Activated naive CD8-positive, alpha-beta T cell treated with anti-CD3 and anti-CD28 coated beads, Interleukin-2, amount 50 U/mL, for 24 hours (primary cell): ENCODE measurements at places on chromosomes 16 and 17.

DNA sequence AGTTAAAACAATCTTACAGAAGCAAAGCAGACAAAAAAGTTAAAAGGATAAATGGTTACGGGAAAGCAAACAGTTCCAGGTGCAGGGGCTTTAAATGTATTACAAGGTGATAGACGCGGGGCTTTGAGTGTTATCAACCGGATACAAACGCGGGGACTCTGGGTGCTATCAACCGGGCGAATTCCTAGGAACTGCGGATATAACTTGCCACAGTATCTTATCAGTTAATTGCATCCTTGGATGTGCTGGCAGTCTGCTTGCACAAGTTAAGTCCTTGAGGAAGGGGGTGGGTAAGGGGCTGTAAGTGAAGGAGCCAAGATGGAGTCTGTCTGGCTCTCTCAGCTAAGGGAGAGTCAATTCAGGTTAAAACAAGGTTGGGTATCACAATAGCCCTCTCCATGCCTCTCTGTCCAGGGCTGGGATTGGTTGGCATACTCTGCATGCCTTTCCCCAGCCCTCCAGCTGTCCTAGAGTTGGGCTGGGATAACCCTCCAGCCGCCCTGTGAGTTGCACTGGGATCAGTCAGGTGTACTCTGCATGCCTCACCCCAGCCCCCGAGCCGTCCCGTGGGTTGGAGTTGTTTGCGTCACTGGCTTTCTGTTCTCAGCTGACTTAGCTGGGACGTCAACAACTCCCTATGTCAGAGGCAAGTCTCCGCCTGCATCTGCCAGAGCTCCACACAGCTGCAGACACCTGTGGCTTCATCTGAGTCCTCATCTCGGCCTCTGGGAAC, 40.9 kb downstream of the TMEM235 start:
- DNase-seq, result peak; percentile 49

DNA sequence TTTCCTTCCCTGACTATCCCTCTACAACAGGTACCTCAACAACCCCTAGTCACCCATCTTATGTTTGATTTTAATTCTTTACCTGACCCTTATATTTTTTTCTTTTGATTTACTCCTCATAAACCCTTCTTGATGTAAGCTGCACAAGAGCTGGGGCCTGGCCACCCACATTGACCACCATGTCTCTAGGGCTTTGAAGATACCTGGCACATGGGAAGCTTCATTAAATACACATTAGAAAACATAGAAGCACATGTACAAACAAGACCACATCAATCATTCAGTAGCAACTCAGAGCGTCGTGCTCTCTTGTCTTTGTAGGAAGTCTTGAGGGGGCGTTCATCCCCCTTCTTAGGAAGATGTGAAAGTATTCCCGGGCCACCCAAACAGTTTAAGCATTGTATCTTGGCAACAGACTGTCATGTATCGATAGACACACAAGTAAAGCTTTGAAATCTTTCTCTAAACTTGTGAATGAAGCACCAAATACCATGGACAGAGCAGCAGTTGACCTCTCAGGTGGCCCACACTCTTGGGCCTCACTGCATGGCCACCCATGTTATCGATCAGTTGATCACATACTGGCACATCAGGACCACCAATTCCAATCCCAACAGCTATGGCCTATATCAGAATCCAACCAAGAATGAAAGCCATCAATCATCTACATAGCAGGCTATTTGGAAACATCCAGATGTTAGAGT, 183.6 kb downstream of the ZFHX3 start:
- no peak for DNase-seq

GRCh38 chr16:50881331-50881830, 139.5 kb downstream of the CYLD start:
- no peak for DNase-seq

- no peak for DNase-seq
Measured at GRCh38 chr16:969508-970385, 1.0 kb downstream of the LMF1 start.

DNA sequence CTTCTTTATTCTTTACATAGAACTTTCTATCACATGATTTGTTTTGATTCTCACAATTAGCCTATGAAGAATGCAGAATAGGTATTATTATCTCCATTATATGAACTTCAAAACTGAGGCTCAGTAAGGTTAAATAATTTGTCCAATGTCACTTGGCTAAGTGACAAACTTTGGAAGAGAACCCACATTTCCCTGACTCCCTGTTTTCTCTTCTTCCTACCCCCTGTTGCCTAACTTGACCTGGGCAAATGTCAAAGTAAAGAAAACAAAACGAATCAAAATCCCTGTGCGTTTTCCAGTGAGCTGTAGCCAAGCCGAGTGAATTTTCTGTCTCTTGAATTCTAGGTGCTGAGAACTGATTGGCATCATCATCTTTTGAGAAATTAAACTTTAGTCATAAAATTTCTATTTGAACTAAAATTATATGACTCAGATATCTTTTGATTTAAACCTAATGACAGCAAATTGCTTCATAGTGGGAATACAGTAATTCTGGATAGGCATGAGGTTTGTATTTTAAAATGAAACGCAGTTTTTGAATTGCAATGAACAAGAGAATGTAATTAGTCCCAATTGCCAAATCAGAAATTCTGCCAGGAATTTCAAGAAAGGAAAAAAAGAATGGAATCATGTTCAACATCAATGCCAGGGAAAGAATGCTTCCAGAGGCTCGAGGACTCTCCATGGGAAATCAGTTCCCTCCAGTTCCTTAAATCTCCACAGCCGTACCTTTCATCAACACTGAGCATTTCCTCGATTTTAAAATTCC, 4.6 kb upstream of the NACA2 start:
- DNase-seq, result no peak

GRCh38 chr17:57984936-57985674, 2.9 kb downstream of the VEZF1 start:
- DNase-seq, result no peak

DNA sequence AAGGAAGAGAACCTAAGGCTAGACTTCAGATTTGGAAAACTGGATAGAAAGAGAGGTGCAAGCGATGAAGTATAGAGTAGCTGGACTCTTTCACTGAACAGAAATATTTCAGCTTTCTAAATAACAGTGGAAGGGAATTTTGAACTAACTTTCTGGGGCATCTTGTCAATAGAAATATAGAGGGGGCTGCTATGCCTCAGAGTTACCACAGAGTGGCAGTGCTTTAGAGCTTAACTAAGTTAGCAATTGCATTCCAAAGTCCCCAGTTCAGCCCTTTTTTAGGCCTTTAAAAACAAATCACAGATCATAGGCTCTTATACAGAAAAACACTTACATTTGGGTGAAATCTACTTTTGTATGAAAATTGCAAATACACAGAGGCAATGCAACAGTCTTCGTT, 154.2 kb upstream of the CDH8 start:
- no peak for DNase-seq

DNA sequence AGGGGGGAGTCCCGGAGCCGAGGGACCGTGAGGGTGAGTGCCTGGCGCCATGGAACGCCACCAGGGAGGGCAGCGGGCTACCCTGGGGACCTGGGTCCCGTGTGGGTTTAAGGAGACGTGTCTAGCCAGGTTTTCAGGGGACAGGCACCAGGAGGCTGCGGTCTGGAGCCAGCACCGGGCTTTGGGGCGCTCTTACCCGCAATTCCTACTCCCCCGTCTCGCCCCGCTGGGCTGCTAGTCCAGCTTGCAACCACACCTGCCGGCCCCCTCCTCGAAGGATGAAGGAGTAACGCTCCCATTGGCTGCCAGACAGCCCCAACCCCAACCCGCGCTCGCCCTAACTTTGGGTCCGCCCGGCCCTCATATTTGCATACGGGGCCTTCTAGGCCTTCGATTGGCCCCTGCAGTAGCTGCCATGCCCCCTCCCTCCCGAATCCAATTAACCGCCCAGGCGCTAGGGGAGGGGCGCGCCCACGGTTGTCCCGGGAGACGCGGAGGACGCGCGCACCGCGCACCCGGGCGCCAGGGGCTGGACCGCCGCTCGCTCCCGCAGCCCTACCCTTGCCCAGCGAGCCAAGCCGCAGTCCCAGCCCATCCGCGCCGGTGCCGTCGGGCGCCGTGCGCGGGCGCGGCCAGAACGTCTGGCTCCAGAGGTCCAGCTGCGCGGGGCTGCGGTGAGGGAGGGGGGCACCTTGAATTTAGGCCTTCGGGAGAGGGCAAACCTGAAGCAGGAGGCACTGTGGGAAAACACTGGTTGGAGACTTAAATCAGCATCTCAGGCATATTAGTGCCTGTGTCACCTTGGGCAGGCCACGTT, at the start of gene TTLL6:
TSS of gene TTLL6 (minus strand) at position 456 of the 817 bp plus-strand sequence. CDS start at position 299, 157 bp downstream.
- DNase-seq, result peak; percentile 65

GRCh38 chr17:36111068-36111490, 7.5 kb downstream of the CCL4 start:
- no peak for DNase-seq

DNA sequence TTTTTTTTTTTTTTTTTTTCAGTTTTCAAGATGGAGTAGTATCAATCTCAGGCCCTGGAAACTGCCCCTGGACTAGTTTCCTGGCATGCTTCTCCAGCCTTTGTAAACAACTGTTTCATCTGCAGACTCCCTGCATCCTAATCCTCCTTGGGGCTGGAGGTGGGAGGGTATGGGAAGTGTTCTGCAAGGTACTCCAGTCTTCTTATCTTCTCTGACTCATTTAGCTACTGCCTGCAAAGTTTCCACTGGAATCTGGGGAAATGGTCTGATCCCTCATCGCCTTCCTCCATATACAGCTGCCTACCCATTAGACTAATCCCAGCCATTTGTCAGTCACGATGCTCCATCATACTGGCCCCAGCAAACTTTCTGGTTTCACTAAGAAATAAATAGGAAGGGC, 21.5 kb downstream of the COPZ2 start:
- no peak for DNase-seq

DNA sequence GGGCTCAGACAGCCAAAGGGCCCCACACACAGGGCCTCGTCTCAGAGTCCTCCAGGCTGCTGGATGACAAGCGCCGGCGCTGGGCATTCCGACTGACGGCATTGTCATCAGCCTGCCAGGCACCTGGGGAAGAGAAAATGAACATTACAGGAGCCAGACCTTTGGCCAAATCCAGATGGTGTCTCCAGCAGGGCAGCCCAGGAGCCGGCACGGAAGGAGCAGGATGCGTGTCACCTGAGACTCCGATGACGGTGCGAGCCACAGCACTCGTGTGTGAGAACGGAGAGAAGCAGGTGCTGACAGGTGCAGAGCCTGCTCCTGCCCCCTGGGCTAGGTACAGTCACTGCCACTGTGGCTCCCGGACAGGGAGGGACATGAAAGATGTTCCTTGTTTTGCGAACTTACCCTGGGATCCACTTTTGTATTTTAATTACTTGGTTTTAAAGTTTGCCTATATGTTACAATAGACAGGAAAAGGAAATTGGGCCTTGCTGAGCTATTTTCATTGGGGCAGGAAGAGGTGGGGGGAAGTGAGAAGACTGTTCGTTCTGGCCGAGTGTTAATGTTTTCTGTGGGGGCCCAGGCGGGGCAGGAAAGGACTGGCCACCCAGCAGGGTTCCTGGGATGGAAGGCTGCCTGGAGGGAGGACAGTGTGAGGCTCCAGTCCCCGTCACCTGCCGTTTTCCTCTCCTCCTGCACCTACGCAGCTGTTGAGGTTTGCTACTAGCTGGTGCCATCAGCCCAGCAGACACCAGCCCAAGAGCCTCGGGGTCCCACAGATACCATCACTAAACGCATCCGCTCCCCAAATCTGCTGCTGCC, 4.4 kb upstream of the FOXJ1 start:
- DNase-seq, result peak; percentile 31

- no peak for DNase-seq
Measured at GRCh38 chr16:31519759-31520431, 7.8 kb upstream of the AHSP start.

- DNase-seq, result no peak
Measured at GRCh38 chr16:14063618-14064581, 7.2 kb upstream of the MRTFB start.

DNA sequence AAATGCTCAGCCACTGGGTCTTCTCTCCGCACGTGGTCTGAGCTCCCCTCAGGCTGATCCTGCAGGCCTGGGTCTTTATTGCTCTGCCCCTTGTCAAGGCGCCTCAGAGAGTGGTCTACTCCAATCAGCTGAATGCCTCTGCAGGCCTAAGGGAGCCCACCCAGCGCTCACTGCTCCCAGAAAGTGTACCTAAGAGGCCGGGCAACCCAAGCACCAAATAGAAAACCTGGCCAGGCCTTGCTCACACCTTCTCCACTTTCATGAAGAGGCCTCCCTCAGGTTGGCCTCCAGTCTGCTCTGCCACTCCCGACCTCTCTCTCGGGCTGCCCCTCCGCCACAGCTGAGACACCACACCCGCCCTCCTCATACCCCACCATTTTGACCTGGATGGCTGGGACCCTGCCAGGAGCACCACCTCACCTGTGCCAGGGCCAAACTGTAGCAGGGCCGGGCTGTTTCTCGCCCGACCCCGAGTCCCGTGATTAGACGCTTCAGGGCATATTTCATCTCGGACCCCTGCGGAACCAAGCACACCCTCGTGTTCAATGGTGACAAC, 665 bp downstream of the MYBBP1A start:
- DNase-seq, result no peak

DNA sequence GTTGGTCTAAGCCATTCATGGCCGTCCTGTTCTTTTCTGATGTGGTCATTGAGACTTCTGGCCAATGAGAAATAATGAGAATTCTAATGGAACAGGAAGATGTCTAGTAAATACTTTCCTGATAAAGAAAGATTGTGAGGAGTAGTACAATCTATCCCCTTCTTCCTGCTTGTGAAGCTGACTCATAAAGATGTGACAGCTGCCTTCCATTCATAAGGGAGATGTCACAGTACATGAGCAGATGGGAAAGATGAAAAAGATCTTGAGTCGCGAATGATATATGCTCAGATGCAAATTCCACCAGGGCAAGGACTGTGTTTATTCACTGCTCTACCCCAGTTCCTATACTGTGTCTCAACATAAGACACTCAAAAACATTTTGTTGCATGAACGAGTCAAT, 111.7 kb upstream of the FOXF1 start:
- no peak for DNase-seq

GRCh38 chr16:50360779-50361178, 8.0 kb downstream of the BRD7 start:
- no peak for DNase-seq
